ENCODE measurements at places on chromosomes 5 and 9.

DNA sequence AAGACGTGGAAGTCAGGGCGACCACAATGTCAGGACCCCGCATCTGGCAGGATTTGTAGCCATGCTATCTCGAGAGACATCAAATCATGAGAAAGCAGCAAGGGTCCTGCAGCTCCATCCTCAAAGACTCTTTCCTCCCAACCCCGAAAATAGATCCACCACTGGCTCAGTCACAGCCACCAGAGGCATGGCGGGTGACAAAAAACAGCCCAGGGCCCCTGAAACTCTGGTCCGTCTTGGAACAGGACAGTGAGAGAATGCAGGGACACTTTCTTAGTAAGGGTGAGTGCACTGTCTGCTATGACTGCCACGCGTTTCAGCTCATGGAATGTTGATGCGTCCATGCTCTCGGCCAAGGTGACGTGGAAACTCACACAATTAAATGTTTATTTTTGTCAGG lies 220.9 kb downstream of the IRX2 start:
- DNase-seq, result no peak

GRCh38 chr5:135741040-135741439 lies 93.4 kb upstream of the SLC25A48 start:
- no peak for DNase-seq

DNA sequence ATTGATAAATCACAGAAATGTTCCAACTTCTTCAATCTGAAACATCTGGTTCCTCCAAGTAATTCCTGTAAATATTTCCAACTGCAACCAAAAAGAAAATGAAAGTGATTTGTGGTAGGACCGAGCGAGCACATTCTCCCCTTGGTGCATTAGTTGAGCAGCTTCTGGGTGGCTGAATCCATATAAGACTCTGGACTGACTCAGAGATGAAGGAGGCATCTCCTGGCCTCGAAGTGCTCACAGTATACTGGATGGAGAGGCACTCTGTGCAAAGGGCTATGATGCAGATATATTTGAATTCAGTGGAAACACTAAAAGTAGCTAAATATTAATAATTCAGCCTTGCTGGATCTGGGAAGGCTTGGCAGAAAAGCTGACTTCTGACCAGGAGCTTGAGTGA lies 265.0 kb downstream of the MARCHF11 start:
- DNase-seq, result no peak

DNA sequence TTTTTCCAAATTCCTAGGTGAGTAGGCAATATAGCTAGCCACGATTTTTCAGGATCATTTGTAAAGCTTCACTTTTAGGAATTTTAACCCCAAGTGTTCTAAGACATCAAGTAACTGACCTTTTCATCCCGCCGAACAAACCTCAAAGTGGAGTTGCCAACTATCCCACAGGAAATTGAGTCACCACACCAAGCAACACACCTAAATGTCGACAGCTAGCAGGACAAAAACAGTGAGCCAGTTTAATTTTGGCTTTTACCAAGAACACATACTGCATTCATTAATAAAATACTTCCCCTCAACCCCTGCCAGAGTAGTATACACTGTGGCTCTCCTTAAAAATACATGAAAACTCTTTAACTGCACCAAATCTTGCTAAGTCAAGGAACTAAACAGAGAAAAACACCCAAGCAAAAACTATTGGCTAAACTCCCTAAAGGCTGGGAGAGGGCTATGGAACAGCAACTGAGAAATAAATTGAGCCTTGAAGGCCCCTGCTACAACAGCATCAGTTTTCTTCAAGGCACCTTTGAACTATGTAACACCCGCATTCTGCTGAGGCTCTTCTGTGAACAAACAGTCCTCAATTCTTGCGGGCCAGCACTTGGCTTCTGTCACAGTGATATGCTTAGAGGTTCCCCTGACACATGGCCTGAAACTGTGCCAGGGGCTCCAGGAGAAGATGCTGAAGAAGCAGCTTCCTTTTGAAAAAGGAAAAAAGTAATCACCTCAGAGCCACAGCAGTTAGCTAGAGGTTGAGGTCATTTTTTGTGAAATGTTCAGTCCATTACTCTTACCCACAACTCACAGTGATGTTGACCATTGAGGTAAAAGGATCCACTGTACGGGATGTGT lies 459.6 kb downstream of the RAB3C start:
- DNase-seq, result no peak

GRCh38 chr5:89255845-89256463 lies 373.0 kb upstream of the MEF2C start:
- no peak for DNase-seq

GRCh38 chr9:125797930-125798329 lies 50.8 kb downstream of the PBX3 start:
- DNase-seq, result no peak

DNA sequence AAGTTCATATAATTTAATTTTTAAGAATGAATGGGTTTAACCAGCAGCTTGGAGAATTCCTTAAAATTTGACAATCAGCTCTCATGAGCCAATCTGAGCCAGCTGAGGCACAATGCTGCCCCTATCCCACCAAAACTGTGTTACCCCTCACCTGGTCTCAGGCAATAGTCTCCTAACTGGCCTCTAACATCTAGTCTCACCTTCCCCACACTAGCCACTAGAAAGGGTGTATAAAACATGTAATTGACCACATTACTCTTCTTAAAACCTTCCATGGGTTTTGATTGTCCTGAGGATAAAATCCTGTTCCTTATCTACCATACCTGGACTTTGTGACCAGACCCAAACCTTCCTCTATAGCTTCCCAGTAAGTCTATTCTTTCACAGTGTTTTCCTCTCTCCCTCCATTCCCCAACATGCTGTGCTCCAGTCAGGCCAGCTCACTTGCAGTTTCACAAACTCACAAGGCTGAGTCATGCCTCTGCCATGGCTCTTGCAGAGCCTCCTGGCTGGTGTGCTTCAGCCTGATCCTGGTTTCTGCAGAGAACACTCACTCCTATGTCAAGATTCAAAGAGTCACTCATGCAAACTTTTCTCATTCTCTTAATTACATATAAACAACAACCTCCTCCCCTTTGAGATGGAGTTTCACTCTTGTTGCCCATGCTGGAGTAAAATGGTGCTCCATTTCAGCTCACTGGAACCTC lies 16.0 kb upstream of the ZCCHC7 start:
- no peak for DNase-seq

- no peak for DNase-seq
These were observed 54.2 kb downstream of the PRELID2 start for GRCh38 chr5:145780982-145781381.

DNA sequence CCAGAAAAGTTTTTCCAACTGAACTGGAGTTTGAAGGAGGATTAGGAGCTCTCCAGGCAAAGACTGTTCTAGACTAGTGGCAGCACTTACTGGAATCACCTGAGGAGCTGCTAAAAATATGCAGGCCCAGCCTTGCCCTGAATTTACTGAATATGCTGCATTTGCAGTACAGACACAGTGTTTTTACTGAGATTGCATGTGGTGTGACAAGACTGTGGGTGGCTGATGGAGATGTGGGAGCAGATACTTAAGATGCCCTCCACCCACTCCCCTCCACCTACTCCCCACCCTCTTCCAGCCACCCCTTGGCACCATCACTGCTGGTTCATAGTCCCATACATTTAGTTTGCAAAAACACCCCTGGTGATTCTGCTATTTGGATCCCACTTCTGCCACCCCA lies 64.1 kb upstream of the HRH2 start:
- DNase-seq, result no peak

GRCh38 chr9:123360161-123361085 lies 4.4 kb downstream of the CRB2 start:
- DNase-seq, result no peak

GRCh38 chr5:180156141-180156540 lies 52.9 kb downstream of the RASGEF1C start:
- no peak for DNase-seq

GRCh38 chr5:133779828-133780475 lies 167.6 kb upstream of the FSTL4 start:
- no peak for DNase-seq

DNA sequence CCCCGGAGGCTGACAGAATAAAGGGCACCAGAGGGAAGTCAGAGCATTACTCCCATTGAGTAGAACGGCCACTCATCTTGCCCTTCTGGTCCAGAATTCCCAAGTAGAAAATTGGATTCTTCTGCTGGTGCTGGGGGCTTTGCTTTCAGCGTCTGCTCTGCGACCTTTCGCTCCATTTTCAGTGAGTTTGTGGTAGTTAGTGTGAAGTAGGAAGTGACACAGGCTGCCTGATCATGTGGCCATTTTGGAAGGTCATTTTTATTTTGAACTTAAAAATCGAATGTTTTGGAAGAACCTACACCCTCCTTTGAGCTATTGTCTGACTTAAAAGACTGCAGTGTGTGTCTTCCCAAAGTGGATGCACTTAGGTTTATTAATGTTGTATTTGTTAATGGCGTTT lies 56.7 kb upstream of the FAM120AOS start:
- no peak for DNase-seq

DNA sequence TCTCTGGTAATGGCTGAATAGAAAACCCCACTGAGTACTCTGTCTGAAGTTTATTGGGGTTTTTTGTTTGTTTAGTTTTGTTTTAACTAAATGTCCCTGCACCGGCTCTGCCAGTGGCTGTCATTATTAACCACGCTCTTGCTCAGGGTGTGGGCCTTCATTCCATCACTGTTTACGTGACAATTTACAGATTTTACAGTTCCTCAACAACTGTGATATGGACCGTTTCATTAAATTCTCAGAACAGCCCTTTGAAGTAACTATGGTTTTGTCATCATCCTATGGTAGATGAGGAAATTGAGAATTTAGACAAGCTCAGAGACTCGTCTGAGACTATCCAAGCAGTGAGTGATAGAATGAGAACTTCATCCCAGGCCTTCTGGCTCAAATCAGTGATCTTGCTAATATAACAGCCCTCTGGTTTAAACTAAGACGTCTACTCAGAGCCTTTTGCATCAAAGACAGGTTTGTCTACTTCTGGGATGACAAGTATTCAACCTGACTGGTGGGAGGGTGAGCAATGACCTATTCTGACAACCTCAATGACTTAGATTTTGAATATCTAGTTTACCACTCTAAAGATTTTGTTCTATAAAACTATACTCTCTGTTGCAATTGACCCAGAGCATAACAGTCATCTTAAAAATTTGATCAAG lies 77.3 kb upstream of the MAP3K1 start:
- no peak for DNase-seq

GRCh38 chr5:149154650-149155049 lies 13.4 kb downstream of the ABLIM3 start:
- no peak for DNase-seq

DNA sequence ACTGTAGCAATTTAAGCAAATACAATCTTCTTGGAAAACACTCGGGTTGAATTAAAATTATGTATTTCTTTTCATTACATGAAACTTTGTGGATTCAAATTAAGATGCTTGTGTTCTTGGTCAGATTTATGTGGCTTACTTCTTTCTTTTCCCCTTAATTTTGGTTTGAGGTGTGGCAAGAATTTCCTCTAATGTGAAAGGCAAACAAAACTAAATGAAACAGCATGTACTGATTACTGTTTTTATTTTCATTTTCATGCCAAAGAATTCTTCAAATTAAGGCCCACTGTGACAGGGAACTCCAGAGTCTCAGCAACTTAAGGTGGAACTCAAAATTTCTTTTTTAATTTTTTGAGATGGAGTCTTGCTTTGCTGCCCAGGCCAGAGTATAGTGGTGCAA lies at the start of gene OMD:
Gene OMD, minus strand, starts transcription at position 132 of the 400 bp plus-strand sequence. CDS start 6,913 bp downstream, outside the sequence.
- no peak for DNase-seq

DNA sequence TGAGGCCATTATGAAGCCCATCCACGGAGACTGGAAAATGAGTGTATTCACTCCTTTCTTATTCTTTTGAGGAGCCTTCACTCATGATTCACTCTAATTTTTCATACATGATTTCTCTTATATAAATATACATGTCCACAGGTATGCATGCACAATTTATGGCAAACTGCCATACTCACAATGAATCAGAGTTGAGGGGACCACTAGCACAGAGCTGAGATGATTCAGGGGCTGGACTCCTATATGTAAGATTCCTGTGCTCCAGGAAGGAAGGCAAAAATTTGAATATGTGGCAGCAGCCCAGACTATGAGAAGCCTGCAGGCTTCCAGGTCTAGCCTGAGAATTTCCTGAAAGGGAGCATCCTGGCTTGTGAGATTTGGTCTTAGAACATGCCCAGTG lies 484.6 kb downstream of the PRELID2 start:
- no peak for DNase-seq

- DNase-seq, result no peak
These were observed 55.4 kb upstream of the ERCC6L2 start for GRCh38 chr9:95820074-95820473.

GRCh38 chr5:137069358-137069757 lies 429.8 kb downstream of the SPOCK1 start:
- DNase-seq, result no peak

DNA sequence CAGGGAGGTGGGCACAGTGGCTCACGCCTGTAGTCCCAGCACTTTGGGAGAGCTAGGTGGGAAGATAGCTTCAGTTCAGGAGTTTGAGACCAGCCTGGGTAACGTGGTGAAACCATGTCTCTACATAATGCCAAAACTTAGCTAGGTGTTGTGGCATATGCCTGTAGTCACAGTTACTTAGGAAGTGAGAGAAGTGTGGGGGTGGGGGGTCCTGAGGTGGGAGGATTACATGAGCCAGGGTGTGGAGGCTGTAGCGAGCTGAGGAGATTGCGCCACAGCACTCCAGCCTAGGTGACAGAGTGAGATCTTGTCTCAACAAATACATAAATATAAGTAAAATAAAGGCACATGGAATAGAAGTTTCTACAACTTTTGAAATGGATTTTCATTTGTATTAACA lies 23.1 kb downstream of the VCAN start:
- DNase-seq, result no peak

- no peak for DNase-seq
These were observed 262.5 kb upstream of the C9orf72 start for GRCh38 chr9:27835746-27836145.

DNA sequence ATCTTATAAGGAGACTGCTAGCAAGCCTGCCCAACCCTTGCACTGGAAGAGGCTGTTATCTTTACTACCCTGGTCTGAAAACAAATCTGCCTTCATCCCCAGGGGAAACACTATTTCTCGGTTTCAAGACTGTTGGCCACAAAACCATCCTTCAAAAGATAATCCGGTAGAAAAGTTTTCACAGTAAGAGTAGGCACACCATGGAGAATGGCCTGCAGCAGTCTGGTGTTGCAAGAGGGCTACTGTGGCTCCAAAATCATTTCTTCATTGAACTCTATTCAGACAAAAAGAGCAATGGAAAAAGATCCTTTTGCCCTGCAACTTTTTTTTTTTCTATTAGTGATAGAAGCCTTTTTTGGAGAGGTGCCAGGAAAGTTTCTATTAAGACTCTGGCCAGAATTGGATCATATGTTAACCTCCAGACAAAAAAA lies 163.9 kb downstream of the ARHGEF28 start:
- DNase-seq, result no peak

DNA sequence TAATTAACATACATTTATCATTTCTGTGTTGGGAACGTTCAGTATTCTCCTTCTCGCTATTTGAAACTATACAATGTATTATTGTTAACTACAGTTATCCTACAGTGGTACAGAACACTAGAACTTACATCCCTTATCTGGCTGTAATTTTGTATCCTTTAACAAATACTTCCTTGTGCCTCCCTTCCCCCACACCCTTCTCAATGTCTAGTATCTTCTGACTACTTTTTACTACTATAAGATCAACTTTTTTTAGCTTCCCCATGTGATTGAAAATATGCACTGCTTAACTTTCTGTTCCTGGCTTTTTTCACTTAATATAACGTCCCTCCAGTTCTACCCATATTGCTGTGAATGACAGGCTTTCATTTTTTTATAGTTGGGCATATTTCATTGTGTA lies 253.5 kb downstream of the RAB3C start:
- no peak for DNase-seq
